ENCODE measurements at places on chromosomes 16 and 17.

GRCh38 chr17:17264430-17264829 lies 16.6 kb downstream of the COPS3 start:
- DNase-seq: no peak

DNA sequence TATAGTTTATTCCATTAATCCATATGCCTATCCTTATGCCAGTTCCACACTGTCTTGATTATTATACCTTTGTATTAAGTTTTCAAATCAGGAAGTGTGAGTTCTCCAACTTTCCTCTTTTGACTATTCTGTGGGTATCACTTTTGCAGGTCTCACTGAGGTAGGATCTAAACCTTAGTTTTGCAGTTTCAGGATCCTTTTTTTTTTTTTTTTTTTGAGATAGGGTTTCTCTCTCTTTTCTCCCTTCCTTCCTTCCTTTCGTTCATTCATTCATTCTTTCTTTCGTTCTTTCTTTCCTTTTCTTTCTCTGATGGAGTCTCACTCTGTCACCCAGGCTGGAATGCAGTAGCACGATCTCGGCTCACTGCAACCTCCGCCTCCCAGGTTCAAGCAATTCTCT lies 71.6 kb downstream of the CHD9 start:
- no peak for DNase-seq

DNA sequence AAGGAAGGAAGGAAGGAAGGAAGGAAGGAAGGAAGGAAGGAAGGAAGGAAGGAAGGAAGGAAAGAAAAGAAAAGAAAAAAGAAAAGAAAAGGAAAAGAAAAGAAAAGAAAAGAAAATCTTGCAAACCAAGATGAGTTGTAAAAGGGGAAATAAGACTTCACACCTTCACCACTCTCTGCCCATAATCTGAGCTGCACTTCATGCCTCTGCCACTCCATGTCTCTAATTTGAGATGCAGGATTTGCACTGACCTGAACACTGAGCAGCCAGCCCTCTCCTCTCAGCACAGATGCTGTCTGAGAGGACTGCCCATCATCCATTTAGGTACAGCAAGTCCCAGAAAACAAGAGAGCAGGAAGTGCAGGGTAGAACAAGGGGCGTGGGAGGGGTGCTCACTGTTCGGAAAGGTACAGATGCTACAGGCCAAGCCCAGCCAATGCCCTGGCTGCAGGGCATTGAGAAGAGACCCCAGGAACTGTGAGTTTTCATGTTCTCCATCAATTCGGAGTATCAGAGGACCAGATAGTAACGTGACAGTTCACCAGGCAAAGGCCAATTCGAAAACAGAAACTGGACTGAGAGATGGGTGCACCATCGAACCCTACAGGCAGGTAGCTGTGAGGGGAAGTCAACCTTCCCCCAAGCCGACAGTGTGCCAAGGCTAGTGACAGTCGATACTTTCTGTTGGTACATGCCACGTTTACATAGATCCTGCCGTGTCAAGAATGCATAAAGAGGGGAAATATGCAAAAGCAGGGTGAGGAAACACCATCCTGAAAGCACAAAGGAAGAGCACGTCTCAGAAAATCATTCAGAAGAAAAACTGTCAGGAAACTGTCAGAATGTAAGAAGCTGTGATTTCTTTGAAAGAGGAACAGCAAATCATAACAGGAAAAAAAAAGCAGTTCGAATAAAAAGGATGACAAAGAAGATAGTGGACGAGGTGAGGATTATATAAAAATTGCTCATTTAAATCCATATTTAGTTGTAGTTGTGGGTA lies 142.0 kb upstream of the RCVRN start:
- DNase-seq: no peak

DNA sequence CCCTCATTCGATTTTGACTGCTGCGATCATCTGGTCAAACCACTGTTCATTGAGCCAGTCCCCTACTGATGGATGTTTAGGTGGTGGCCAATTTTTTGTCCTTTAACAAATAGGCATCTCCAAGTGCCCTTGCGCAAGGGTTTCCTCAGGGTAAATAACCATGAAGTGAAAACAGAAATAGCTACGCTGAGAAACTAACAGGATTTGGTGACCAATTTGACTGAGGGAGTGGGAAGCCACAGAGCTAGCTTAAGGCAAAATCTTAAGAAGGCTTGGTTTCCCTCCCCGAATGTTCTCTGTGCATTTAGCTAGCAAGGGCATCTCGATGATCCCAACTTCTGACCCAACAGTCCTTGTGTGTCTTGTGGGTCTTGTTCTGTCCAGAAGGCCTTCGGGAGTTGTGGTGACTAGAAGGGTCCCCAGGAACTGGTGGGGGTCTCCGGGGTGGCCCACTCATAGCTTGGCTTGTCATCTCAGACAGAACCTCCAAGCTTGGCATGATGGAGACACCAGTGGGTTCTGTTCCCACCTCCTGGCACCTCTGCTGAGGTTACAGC lies 117.2 kb downstream of the SOCS1 start:
- DNase-seq: no peak

GRCh38 chr17:41986634-41987033 lies 20.0 kb downstream of the CNP start:
- DNase-seq: no peak

- no peak for DNase-seq
Measured at GRCh38 chr17:5913641-5914040, 156.5 kb upstream of the WSCD1 start.

DNA sequence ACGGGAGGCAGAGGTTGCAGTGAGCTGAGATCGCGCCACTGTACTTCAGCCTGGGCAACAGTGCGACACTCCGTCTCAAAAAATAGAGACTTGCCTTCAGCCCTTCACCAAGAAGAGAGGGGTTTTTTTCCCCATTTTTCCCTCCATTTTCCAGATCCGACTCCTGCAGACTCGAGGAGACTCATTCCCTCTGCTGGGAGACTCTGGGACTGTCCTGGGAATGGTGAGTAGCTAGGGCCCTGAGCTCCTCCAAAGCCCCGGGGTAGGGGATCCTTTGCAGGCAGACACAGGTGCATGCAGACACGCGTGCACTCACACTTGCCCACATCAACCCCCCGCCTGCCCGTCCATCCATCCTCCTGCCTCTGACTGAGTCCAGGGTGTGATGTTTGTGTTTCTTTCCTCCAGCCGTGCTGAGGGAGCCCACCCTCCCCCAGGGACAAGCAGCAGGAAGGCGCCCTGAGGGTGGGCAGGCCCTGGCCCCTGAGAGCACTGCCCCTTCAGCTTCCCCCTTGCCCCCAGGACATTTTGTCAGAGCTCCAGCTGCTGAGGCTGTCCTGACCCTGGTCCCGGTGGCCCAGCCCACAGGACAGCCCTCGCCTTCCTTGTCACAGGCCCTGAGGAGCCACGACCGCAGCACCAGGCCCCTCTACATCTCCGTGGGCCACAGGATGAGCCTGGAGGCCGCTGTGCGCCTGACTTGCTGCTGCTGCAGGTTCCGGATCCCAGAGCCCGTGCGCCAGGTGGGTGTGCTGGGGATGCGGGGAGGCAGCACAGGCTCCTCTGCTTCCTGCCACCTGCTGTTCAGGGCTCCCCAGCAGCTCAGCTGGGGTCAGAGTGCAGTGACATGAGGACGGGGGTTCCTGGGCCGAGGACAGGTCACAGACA lies 10.2 kb downstream of the ENDOV start:
- DNase-seq: no peak

DNA sequence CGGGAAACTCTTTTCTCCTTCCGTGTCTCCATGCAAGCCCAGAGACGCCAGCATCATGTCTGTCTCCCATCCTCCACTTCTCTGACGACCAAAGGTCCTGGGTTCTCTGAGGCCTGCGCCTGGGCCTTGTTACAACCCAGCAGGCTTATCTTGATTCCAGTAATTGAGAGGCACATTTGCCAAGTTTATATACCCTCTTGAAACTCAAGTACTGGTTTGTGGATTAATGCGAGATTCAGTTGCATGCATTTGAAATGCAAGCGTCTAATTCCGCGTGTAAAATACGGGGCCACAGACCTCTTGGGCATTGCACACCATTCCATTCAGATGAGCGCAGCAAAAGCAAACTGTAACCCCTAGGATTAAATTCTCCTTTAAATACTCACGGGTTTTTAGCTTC lies 28.7 kb upstream of the CRISPLD2 start:
- DNase-seq: peak; percentile 70

GRCh38 chr17:36545465-36546417 lies 1.0 kb downstream of the GGNBP2 start:
- DNase-seq: peak; percentile 97

- no peak for DNase-seq
Measured at GRCh38 chr16:50743581-50744225, 1.8 kb downstream of the CYLD start.

- no peak for DNase-seq
Measured at GRCh38 chr17:50022463-50023130, 27.6 kb upstream of the DLX3 start.

DNA sequence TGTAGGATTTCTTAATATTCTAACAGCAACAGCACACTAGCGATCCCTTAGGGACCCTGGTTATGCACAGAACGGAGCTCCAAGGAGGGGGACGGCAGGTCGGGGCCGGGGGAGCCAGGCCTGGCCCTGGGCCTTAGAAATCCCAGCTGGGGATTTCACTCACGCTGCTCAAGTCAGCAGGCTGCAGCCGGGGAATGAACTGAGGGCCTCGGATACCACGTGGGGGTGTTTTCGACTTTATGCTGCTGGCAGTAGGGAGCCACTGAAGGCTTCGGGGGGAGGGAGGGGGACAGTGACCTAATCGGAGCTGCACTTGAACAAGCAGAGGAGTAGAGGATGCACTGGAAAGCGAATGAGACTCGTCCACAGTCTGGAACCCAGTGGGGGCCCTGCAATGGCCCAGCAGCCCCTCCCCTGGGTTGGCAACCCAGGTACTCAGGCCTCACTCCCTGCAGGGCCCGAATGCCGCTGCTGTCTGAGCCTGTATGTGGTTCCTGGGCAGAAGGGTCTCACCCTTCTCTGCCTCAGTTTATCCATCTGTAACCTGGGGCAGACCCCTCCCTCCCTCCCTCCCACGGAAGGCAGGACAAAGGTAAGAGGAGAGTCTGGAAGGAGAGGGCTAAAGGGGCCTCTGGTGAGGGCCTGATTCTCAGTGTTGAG lies 53.7 kb downstream of the RPH3AL start:
- DNase-seq: no peak

GRCh38 chr17:82022310-82022980 lies at the start of gene CENPX:
CENPX (minus strand) TSS chr17:82022878; CDS start chr17:82022861, 17 bp downstream.
- no peak for DNase-seq

GRCh38 chr17:69669441-69670178 lies 255.1 kb downstream of the MAP2K6 start:
- DNase-seq: no peak

GRCh38 chr16:68072038-68072695 lies 13.0 kb upstream of the NFATC3 start:
- DNase-seq: peak; percentile 79

DNA sequence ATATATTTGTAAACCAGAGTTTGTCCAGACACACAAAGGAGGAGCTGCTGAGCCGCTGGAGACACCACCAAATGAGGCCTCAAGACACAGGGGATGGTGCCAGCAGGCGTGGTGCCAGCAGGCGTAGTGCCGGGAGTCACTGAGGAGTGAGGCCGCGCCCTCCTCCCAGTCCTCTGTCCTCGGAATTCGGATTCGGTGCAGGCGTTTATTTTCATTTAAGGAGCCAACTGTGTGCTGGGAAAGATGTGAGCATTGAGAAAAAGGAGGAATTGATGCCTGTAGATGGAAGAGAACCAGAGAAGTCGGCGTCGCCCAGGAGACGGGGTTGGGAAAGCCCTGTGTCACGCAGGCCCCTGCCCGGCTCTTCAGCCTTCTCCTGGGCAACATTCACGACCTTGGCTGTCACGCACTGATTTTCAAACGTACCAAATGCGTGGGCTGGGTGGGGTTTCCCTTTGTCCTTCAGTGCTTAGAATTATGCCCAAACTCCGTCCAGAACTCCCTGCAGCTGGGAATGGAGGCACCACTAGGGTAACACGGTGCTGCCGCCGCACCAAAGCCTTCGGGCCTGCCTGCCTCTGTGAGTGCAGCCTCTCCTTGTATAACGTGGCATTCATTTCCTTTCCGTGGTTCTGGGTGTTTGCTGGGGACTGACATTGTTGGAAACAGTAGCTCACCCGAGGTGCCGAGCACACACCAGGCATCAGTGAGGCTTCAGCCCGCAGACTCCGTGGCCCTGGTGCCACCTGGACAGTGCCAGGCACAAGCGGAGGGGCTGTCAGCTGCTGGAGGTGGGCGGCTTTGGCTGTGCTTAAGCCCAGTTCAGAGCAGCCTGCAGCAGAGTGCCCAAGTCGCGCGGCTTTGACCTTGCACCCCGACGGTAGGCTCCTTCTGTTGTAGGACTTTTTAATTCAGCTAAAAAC lies 49.0 kb upstream of the CHMP6 start:
- no peak for DNase-seq

DNA sequence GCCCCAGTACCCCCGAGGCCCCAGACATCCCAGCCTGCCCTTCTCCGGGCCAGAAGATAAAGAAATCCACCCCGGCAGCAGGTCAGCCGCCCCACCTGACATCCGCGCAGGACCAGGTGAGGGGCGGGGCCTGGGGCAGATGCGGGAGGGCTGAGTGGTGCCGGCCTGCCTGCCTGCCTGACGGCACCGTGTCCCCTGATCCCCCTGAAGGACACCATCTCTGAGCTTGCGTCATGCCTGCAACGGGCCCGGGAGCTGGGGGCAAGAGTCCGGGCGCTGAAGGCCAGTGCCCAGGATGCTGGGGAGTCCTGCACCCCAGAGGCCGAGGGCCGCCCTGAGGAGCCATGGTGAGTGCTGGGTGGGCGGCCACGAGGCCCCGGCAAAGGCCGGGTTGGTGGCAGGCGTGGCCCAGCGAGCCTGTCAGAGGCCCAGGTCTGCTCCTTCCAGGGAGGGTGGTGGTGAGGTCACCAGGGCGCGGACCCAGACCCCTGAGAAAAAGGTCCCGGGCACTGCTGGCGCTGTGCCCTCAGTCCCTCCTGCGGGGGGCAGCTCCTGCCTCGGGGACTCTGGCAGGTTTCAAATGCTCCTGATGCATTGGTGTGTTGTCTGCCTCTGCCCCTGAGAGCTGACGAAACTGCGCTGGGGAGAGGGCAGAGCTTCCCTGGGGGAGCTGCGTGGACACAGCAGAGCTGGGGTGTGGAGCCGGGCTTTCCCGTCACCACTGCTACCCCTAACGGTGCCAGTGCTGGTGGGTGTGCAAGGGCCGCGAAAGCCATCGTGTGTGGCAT lies 1.2 kb downstream of the CDT1 start:
- DNase-seq: no peak

Measured in amniotic epithelial cell (primary cell).